ENCODE measurements at places on chromosomes 5 and 9.

DNA sequence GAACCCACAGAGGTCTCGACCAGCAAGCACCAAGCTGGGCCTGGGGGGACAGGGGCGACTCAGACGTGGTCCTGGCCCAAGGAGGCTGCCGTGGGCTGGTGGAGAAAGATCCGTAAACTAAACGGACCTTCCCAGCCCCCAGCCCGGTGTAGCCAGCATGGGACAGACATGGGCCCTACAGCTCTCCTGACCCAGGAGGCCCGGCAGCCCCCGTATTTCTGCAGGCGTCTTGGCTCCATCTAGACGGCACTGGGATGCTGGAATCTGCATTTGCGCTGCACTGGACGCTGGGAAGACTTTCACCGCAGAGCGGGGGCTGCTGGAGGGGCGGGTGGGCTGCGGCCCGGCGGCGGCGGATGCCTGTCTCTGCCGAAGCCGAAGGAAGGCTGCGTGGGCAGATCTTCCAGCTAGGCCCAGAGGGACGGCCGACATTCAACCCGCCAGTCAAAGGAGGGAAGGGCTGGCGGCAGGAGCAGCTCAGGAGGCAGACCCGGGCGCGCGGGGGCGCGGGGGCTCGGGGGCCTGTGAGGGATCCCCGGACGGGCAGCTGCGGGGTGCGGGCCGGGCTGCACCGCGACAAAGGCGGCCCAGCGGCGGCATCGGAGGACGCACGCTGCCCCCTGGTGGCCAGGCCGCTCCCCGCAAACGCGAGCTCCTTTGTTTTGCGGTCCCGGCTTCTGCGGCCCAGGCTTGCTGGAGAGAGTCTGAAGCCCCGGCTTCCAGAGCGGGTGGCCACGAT, 266.2 kb downstream of the NSG2 start:
- DNase-seq: peak; percentile 59

DNA sequence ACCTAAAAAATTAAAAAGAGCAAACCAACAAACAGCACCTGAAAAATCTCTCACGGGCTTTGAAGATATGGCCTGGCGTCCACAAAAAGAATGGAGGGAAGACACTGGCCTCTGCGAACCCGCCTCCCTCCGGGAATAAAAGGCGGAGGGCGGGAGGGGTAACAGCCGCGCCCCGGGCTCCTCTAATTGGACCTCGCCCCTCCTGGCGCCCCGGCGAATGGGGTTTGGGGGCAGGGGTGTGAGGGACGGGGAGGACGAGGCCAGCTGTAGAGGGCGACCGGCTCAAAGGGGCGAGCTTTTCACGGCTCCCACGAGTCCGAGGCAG, 753 bp downstream of the FANCC start:
- peak; percentile 78 for DNase-seq

DNA sequence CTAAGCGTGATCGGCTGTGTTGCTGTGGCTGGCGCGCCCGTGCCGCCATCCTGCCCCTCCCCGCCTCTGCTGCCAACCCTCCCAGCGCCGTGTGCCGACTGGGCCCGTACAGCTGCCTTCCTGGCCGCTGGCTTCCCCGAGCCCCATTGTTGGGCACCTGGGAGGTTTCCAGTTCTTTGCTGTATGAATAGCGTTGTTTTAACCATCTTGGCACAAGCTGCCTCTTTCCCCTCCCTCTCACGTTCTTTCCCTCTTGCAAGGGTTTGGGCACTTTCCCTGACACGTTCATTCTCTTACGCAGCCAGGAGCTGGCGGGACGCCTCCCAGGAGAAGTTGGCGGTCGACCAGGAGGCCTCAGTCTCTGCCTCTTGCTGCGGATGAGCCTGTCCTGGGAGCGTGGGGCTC, 43.1 kb upstream of the RXRA start:
- peak; percentile 60 for DNase-seq

GRCh38 chr5:94746731-94747124, 128.3 kb downstream of the SLF1 start:
- no peak for DNase-seq

DNA sequence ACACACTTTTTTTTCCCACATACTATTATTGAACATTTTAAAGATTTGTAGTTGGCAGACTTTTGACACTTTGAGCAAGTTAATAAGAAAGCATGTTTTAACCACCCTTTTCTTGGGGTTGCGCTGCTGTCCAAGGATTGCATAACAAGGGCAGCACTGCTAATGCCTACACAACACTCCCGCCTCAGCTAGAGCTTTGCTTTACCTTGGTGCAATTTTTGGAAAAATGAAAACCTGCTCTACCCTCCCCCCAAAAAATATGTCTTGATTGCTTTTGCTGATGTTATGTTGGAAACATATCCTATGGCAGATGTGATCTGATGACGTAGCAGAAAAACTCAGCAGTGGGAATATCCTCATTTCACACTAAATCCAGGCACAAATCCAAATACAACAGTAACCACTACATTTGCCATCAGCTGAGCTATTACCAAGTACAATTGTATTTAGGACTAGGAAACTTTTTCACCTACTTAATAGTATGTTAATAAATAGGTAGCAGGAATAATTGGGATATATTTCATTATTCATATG, 51.5 kb downstream of the UBE2R2 start:
- DNase-seq: peak; percentile 76

- DNase-seq: no peak
These were observed 62.4 kb downstream of the HMHB1 start for GRCh38 chr5:143874312-143874711.

DNA sequence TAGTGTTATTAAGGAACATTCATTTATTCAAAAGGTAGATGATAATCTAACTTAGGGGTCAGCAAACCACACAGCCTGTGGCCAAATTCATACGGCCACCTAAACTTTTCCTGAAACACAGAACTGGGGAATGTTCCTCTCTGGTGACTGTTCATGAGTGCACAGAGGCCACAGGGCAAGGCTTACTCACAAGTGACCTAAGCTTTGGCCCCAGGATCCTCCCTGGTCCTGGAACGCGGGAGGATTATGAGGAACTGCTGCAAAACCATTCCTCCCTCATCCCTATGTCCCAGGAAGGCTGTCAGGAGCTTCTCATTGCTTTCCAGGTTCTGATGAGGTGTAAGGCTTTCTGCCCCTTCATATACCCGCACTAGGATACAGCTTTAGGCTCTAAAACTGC, 397.6 kb downstream of the SEMA5A start:
- no peak for DNase-seq

GRCh38 chr5:97009921-97010320, 74.0 kb downstream of the LNPEP start:
- no peak for DNase-seq

GRCh38 chr5:53480416-53481158, at the start of gene FST:
Gene FST (plus strand): TSS chr5:53480629. CDS start chr5:53480792, 163 bp downstream.
- peak; percentile 42 for DNase-seq

DNA sequence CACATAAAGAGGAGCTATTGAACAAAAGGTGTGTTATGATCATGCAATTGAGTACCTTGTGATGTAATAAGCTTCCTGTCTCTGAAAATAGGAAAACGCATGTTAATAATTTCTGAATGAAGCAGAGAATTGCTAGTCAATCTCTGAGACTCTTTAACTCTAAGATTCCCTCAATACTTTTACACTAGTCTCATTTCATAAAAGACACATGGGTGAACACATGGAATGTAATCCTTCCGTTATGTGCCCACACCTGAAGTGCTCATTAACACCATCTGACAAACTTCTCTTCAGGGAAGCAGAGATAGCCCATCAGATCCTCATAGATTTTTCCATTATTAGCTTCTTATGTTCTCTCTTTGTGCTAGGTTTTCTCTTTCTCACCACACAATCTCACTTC, 182.4 kb downstream of the TLR4 start:
- no peak for DNase-seq

GRCh38 chr5:73663860-73664240, 37.9 kb downstream of the ARHGEF28 start:
- DNase-seq: no peak

GRCh38 chr5:2482778-2483177, 268.7 kb downstream of the IRX2 start:
- DNase-seq: no peak
